ENCODE measurements at places on chromosomes 16 and 17. TPM values are rescaled to one million over a fixed set of nuclear protein-coding genes. Genes with fewer than 3 reads are reported as not detected.

The SCIMP gene
- polyA plus RNA-seq: 325 TPM

The TBC1D26 gene
- polyA plus RNA-seq: not detected

The C16orf96 gene
- 0.05 TPM for polyA plus RNA-seq

The ODAD4 gene
- polyA plus RNA-seq: 0.10 TPM

The CLDN9 gene
- polyA plus RNA-seq: not detected

The NATD1 gene
- 0.45 TPM for polyA plus RNA-seq

The WFIKKN1 gene
- not detected for polyA plus RNA-seq

The VMO1 gene
- polyA plus RNA-seq: not detected

The ESRP2 gene
- polyA plus RNA-seq: 0.48 TPM

The CTRL gene
- 2.1 TPM for polyA plus RNA-seq

The MGAT5B gene
- polyA plus RNA-seq: not detected

The IL34 gene
- polyA plus RNA-seq: not detected

The KLHL10 gene
- polyA plus RNA-seq: 0.16 TPM

The TBC1D3 gene
- polyA plus RNA-seq: not detected

The TBX6 gene
- not detected for polyA plus RNA-seq

The ITPRIPL2 gene
- 4.7 TPM for polyA plus RNA-seq

The CBFA2T3 gene
- polyA plus RNA-seq: 38.8 TPM

The SMTNL2 gene
- not detected for polyA plus RNA-seq

The PIRT gene
- polyA plus RNA-seq: not detected

The MYH1 gene
- not detected for polyA plus RNA-seq

The STX1B gene
- 0.18 TPM for polyA plus RNA-seq

The HS3ST6 gene
- polyA plus RNA-seq: not detected

The CDYL2 gene
- polyA plus RNA-seq: 0.69 TPM

The AGRP gene
- polyA plus RNA-seq: not detected

The FAM171A2 gene
- 0.06 TPM for polyA plus RNA-seq

The HOXB8 gene
- polyA plus RNA-seq: not detected

The ITGAX gene
- 6.2 TPM for polyA plus RNA-seq

The CCL1 gene
- not detected for polyA plus RNA-seq
